Suppressor macrophage (primary cell): ENCODE measurements at places on chromosomes 6 and 20.

DNA sequence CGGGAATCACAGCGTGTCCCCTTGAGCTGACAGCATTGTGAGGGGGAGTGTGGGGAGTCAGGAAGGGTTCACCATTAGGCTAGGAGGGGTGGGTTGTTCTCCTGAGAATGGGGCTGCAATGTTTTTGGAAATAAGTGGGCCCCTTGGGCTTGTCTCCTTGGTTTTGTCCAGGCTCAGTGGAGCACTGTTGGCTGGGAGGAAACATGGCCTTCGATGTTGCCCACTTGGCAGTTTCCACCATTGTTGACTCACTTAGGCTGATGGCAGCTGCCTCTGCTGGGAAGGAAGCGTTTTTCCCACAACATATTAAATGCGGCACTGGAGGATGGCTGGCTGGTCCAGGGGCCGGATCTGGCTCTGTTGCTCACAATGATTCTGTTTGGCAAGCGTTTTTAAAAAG is 512.1 kb downstream of the QKI start:
- no peak for DNase-seq

- DNase-seq = no peak
These were observed 5.2 kb downstream of the MCCD1 start for GRCh38 chr6:31534011-31534410.

GRCh38 chr20:21053002-21053762 is 53.0 kb downstream of the LINC00237 start:
- DNase-seq = no peak

- peak; percentile 47 for DNase-seq
These were observed 44.4 kb downstream of the DTD1 start for GRCh38 chr20:18632196-18632789.

- DNase-seq = no peak
These were observed 1.8 kb downstream of the GRIK2 start for GRCh38 chr6:101395345-101395744.

DNA sequence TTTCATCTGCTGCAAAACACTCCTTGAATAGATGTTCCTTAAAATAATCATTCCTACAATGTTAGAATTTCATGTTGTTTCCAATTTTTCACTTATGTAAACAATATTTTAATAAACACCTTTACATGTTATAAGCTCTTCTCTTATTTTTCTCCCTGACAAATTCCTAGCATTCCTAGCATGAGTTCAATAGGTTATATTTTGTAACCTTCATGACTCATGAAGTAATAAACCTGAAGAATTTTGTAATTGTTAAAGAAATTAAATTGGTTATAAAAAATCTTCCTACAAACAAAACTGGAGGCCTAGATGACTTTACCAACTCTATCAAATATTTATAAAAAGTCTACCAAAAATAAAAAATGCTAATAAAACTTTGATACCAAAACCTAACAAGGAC is 66.3 kb downstream of the NT5E start:
- no peak for DNase-seq

- peak; percentile 1 for DNase-seq
These were observed 223.0 kb downstream of the NKAIN2 start for GRCh38 chr6:124026694-124027093.

DNA sequence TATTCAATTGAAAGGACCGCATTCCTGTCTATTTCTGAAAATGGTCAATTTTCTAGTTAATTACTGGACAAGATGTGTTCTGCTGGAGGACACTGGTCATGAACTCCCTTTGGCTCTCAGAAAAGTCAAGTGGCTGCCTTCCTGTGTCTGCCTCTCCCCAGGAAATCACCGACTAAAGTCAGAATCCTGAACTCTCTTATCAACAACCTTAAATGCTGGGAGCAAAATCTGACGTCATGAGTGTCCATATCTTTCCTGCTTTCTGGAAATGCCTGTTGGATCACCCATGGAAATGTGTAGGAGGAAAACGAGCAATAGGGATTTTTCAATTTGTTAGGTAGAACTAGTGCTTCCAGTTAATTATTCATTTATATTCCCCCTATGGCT is 53.5 kb upstream of the PLCB1 start:
- no peak for DNase-seq

DNA sequence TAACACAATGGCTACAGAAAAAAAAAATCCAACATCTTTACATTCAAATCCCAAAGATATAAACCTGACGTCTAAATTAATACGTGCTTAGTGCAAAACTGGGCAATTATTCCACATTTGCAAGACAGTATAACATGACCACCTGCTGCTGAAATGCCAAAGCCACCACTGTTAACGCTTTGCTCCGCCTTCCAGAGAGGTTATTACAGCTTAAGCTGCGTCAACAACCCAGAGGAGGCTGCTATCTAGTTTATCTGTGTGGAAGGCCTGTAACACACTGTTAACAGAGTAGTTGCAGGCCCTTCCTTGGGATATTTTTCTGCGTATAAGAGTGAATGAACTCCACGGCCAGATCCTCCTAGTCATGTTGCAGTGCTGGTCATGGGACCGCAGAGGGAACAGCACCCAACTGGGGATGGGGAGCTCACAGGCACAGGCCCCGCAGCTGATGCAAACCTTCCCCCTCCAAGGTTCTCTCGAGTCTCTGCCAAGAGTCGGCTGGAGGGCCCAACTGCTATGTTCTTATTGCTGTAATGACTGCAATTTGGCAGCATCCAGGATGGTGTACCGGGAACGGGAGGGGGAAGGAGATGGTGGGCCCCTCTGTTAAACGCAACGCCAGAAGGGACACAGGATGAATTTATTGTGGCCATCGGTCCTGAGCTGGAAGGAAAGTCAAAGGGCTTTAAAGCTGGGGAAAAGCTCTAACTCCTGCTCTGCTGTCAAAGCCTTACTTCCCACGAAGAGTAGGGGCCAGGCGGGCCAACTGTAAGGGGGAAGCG is 993 bp upstream of the NCOA7 start:
- peak; percentile 70 for DNase-seq

GRCh38 chr6:106446287-106446885 is 85.9 kb downstream of the CRYBG1 start:
- DNase-seq = no peak
